ENCODE measurements at places on chromosomes 12 and 14. TPM values are rescaled to one million over a fixed set of nuclear protein-coding genes. Genes with fewer than 3 reads are reported as not detected.

GRCh38 chr12:108173160-108173559, 44.1 kb downstream of the WSCD2 start:
- no peak for DNase-seq

DNA sequence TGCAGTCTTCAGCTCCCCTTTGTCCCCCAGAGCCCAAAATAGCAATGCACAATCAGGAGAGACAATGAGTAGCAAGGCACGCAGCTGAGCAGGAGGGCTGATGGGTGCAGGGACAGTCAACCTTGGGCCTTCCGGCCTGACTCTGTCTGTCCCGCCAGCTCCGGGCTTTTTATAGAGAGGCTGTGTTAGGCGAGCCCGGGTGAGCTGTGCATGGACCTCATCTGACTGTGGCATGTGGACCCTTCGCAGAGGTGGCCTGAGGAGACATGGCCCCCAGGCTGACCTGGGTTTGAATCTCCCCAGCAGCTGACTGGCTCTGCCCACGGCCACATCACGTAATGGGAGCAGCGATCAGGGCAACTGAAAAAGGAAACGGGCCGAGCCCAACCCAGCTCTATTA, 177.9 kb downstream of the TSPAN9 start:
- DNase-seq, result no peak

DNA sequence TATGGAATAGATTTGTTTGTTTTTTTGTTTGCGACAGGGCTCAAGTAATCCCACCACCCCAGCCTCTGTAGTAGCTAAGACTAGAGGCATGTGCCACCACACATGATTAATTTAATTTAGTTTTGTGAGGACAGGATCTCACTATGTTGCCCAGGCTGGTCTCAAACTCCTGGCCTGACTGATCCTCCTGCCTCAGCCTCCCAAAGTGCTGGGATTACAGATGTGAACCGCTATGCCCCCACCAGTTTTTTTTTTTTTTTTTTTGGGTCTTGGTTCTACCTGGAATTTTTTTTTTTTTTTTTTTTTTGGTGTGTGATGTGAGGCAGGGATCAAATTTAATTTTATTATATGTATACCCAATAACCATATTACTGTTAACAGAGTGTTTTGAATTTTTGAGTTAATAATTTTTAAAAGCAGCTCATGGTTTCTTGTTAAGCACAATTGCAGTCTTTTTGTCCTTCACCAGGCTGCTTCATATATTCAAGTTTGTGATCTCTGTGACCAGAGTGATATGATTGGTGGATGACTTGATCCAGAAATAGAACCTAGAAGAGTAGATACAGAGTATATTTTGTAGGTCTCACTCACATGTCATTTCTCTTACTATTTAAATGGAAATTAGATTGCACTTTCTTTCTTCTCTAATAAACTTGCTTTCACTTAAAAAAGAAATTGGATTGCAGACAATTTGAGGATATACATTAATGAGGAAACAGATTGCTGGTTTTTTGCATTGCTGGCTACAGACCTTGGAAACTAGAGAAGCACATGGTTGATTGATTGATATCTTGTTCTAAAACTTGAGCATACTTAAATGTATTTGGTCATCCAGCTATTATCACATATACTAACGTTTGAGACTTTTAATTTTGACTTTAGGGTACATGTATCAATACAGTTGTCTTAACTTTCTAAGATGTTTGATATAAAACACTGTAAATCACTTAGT, 13.2 kb downstream of the ADIPOR2 start:
- no peak for DNase-seq

- DNase-seq, result peak; percentile 76
Observed at GRCh38 chr12:79547735-79548609, 142.8 kb downstream of the PAWR start.

GRCh38 chr12:128806573-128806972, 17.2 kb downstream of the SLC15A4 start:
- DNase-seq, result no peak

DNA sequence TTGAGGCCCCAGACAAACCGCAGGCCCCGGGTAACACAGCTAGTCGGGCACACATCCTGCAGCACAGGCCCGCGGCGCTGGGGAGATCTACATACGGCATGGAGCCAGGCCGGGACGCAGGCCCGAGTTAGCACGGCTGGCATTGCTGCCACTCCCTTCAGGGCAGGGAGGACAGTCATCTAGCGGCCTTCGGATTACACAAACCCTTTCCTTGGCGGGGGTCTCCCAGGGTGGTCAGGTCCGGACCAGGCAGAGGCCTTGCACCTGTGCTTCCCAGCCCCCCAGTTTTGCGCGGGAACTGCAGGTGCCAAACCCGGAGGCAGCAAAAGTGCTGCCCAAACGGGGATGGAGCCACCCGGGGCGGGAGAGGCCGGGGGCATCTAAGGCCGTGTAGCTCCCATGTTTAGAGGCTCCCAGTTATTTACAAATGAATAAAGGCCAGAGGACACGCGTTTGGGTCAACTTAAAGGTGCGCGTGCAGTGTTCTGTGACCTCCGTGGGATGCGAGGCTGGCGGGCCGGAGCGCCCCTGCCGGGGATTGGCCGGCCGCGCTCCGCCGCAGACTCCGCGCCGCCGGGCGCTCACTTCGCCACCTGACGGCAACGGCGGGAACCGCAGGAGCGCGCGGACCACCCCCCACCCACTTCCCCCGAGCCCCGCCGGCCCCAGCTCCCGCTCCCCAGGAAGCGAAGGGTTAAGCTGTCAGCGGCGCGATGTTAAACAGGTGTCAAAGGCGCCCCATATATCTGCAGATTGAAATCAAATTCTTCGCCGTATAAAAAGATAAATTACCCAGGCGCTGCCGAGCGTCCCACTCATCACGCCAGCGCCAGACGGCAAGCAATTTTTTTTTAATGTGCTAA, 18.1 kb downstream of the VSX2 start:
- peak; percentile 26 for DNase-seq

- no peak for DNase-seq
Observed at GRCh38 chr14:94675036-94675435, 62.8 kb downstream of the SERPINA3 start.

DNA sequence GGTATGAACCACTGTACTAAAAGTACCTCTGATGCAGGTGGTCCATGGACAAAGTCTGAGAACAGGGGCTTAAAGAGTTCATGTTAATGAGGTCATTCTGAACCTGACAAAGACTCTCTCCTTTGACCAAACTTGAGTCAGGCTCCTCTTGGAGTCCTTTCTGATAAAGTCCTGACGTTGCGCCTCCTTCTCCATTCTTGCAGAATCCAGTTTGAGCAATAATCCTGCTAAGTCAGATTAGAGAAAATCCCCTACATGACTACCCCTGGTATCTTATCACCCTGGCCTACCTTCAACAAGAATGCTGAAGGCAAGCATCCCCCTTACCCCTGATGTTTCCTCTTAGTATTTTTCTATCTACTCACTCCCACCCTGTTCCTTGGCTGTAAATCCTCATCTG, 46.0 kb upstream of the ISM2 start:
- DNase-seq, result no peak

GRCh38 chr12:116090516-116090915, 187.0 kb downstream of the MED13L start:
- no peak for DNase-seq

- peak; percentile 64 for DNase-seq
Observed at GRCh38 chr12:80268924-80269749, 169.8 kb downstream of the OTOGL start.

DNA sequence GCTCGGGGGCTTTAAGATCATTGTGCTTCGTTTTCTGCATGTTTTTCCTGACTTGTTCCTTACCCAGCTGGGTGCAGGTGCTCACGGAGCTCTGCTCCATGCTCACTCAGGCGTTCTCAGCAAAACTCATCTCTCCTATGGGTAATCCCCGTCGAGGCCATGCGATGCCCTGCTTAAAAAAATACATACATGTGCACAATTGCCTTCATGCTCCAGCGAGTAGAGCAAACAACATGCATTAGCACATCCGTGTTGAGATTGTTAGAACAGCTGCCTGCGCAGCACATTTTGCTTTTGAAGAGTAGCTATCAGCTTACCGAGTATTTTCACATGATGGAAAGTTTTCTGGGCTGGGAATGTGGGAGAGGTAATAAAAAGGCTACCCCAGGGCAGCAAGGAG, 16.2 kb downstream of the AACS start:
- no peak for DNase-seq

GRCh38 chr12:131795690-131796410, 32.3 kb upstream of the MMP17 start:
- DNase-seq, result no peak

Gene EMP1
- 11.1 TPM for total RNA-seq

DNA sequence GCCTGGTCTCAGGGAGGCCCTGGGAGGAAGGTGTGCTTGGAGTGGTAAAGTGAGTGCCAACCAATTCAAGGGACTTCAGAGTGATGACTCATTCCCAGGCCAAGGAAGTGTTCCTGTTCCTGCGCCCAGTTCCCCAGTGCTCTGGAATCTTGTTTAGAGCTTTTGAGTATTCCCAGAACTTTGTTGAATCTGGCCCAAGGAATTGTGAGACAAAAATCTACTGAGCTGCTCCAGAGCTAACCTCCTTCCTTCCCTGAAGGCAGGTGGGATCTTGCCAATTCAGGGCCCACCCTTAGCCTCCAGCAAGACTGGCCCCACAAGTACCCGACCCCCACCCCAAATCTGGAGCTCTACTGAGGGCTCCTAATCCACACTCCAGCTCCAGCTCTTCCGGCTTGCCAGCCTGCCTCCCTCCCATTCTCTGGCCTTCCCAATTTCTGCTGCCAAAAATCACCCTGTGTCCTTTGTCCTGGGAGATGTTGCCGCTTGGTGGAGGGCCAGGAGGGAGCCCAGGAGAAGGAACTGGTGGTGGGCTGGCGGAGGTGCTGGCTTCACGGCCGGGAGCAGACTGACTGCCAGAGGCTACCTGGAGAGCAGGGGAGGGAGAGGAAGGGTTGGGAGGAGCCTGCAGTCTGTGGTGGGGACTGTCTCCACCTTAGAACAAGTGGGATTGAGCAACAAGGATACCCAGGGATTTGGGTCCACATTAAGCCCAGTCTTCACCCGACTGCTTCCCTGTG, 2.0 kb upstream of the ATN1 start:
- peak; percentile 63 for DNase-seq

GRCh38 chr12:103944964-103945363, 14.8 kb downstream of the HSP90B1 start:
- no peak for DNase-seq

- no peak for DNase-seq
Observed at GRCh38 chr12:9661720-9662119, 7.8 kb upstream of the CLEC2D start.

DNA sequence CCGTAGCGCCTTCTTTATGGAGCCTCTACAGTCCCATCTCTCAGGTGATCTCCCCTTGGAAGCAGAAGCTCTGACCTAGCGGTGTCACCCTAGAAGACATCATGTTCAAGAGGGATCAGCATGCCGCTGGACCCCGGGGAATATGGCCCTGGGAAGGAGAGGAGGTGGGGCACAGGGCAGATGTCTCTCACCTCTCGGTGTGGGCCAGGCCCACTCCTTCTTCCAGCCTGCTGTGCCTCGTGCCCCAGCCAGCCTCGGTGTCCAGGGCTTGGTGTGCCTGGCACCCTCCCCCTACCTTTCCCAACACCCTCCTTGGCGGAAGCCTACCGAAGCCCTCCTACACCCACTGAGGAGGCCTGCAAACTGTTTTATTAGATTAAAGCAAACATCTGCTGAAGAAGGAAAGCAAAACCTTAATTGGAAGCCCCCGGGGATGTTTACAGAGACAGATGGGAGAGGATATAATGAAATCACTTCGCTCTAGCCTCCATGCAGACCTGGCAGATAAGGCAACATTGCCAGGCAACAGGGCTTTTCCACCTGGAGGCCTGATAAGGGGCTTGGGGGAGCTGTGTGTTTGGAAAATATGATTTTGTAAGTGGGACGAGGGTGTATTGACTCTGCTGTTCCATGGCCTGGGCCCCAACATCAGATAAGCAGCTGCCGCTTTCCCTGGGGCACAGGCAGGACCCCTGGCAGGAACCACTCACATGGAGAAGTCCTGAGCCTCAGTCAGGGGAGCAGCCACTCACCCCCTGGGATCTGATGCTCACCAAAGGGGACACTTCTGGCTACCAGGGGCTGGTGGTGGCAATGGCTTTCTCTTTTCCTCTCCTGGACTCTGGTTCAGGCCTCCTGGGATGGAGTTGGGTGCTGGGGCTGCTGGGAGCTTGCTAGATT, 5.7 kb upstream of the CHGA start:
- DNase-seq, result no peak

- no peak for DNase-seq
Observed at GRCh38 chr12:116651089-116651488, 86.8 kb downstream of the SPRING1 start.

DNA sequence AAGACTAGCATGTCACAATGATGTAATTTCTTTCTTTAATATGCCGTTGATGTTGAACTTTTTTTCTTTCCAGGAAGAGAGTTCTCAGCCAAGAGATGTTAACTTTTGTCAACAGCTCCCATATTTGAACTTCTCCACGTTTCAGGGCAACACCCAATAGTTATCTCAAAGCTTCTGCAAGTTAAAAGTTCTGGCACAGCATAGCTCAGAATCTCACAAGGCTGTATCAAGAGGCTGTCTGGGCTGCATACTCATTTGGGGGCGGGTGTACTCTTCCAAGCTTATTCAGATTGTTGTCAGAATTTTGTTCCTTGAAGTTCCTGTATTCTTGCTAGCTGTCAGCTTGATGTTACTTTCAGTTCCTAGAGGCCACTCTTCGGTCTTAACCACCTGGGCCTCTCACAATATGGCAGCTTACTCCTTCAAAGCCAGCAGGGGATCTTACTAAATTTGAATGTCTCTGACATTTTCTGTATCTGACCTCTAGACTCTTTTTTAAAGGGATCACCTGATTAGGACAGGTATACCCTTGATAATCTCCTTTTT, 38.9 kb downstream of the KCNC2 start:
- DNase-seq, result peak; percentile 22

DNA sequence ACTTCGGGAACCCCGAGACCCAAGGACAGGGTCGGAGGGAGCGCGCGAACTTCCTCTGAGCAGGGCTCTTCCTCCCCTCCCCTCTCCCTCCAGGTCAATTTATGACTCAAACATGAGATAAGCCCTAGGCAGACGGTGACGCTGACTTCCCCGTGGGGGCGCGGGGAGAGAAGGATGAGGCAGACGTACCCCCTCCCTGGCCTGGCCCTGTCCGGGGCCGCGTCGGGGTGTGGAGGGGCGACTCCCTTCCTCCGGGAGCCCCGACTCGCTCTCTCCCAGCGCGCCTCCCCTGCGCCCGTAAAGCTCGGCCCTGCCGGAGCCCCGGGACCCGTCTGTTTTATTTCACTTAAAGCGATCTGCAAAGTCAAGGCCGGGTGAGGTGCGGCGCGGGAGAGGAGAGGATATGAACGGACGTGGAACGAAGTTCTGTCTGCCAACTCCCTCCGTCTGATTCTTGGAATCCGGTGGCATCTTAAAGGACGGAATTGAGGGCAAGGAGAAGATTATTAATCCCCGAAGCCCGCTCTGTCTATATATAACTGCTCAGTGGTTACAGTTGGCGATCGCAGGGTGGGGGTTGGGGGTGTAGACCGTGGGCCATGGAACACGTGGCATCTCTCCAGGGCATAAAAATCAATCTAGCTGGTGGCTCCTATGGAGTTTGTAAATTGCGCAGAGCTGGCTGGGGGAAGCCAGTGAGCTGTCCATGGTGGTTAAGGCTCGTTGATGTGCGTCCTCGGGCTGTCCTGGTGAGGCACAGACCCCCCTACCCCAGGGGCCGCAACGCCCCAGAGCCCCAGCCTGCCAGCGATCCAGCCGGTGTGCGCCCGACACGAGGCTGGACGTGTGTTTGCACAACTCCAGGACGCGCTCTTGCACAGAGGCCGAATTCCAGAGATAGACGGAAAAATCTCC, 2.9 kb upstream of the PTHLH start:
- no peak for DNase-seq

Gene MANSC4
- not detected for total RNA-seq
